ENCODE measurements at places on chromosomes 2 and 18. TPM values are rescaled to one million over a fixed set of nuclear protein-coding genes. Genes with fewer than 3 reads are reported as not detected.

Gene ZSCAN30
- 27.7 TPM for polyA plus RNA-seq

Gene MROH2A
- not detected for polyA plus RNA-seq

Gene ALKAL2
- 0.49 TPM for polyA plus RNA-seq

Gene MAP3K19
- not detected for polyA plus RNA-seq

Gene UGT1A8
- not detected for polyA plus RNA-seq

Gene GAL3ST2
- not detected for polyA plus RNA-seq

Gene MATN3
- polyA plus RNA-seq: 1.1 TPM

Gene OSBPL6
- 4.6 TPM for polyA plus RNA-seq

Gene UBE2E3
- 117 TPM for polyA plus RNA-seq

Gene SERPINB4
- polyA plus RNA-seq: 0.35 TPM

Gene DNAH6
- polyA plus RNA-seq: 0.04 TPM

Gene ZDBF2
- 8.1 TPM for polyA plus RNA-seq

Gene NT5DC4
- polyA plus RNA-seq: not detected

Gene RNF125
- 16.0 TPM for polyA plus RNA-seq

Gene KANSL1L
- polyA plus RNA-seq: 19.0 TPM

Gene FAP
- polyA plus RNA-seq: 49.7 TPM

Gene CAPN14
- polyA plus RNA-seq: 0.09 TPM

Gene ZEB2
- polyA plus RNA-seq: 132 TPM

Gene ASXL3
- polyA plus RNA-seq: 4.7 TPM

Gene MLPH
- 0.85 TPM for polyA plus RNA-seq

Gene ERICH2
- 0.56 TPM for polyA plus RNA-seq

Gene CCDC178
- 0.36 TPM for polyA plus RNA-seq

Gene GPATCH11
- polyA plus RNA-seq: 6.9 TPM
